ENCODE measurements at places on chromosomes 5 and 9. TPM values are rescaled to one million over a fixed set of nuclear protein-coding genes. Genes with fewer than 3 reads are reported as not detected.

Gene TAF11L7
- not detected for polyA plus RNA-seq

DNA sequence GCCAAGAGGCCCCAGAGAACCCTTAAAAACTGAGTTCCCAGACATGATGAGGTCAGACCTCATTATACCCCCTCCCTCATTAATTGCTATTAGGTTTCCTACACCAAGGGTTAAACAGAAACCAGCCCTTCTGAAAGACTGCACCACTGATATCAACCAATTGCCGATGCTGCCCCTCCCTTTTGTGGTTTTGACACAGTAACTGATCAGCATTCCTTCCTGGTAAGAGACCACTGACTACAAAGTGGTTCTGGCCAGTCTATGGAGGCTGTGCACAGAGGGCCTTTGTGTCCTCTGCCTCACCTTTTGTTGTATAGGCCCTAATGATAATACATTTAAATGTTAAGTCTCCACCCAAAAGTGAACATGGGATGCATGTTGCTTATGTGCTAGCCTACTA lies 201.5 kb downstream of the FRMD3 start:
- no peak for DNase-seq

DNA sequence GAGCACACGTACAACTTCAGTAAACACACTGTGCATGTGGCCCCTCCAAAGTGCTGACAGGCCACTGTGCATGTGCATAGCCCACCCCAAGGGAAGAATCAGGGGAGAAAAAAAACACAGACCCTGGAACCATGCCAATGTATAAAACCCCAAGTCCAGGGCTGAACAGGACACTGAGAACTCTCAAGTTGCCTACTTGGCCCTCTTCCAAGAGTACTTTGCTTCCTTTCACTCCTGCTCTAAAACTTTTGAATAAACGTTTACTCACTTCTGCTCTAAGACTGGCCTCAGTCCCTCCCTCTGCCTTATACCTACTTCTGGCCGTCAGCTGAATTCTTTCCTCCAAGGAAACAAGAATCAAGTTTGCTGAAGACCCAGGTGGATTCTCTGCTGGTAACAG lies 77.7 kb upstream of the NFIB start:
- DNase-seq: no peak

DNA sequence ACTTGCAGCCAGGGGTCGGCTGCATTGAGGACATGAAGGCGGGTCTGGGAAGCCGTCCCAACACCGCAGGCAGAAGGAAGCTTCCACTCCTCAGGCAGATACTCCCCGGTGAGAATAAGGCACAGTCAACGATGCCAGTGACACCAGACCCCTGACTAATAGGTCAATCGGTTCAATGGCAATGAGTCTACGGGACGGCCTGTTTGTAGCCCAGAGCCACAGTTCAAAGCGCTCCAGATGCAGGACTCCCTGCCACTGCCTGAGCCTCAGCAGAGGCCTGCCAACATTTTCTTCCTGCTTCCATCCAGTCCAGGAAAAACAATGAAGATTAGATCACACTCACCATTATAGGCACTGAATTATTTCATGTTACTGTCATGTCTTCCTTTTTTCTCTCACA lies 84.5 kb upstream of the SIMC1 start:
- DNase-seq: no peak

Gene SOHLH1
- not detected for polyA plus RNA-seq

GRCh38 chr9:32942755-32943460 lies 58.5 kb downstream of the APTX start:
- DNase-seq: no peak

Gene TMEFF1
- polyA plus RNA-seq: 3.7 TPM

DNA sequence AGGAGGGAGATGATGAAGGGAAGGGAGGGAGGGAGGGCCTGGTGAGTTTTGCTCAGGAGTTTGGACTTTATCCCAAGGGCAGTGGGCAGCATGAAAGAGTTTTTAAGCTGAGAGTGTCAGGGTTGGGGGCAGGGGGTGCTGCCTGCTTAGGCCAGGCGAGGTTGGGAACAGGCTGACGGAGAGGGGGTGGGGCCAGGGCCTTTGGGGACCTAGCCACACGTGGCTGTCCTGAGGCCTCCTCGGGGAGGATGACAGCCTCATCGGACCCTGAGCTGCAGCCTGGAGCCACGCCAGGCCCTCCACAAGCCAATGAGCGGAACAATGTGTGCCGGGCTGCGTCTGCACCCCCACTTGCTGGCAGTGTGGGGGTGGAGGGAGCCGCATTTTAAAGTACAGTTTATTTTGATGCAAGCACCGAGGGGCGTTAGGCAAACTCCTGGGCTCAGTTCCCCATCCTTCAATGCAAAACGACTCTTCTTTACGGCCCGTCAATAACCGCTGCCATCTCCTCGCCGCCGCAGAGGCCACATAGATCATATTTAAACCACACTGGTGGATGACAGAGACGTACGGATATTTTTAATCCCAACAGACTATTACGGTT lies 5.3 kb upstream of the RXRA start:
- no peak for DNase-seq

- DNase-seq: no peak
These were observed 6.1 kb downstream of the VAV2 start for GRCh38 chr9:133986061-133986460.

DNA sequence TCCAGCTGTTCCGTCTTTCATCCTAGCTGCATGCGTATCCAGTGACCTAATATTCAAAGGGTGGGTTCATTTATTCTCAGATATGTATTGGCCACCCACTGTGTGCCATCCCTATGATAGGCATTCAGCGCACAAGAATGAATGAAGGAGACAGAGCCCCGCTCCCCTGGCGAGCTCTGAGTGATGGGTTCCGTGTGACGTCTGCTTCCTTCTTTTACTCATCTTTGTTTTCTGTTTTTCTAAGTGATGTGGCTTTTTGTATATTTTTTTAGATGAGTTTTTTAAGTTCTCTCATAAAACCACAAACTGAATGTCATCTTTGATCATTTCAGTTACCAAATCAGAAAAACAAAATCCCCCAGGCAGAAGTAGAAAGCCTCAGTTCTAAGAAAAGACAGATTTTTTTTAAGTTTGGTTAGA lies 168.3 kb upstream of the OTULINL start:
- no peak for DNase-seq

Gene CYLC2
- not detected for polyA plus RNA-seq

Gene FBP2
- not detected for polyA plus RNA-seq

Gene CDKN2B
- 0.31 TPM for polyA plus RNA-seq

DNA sequence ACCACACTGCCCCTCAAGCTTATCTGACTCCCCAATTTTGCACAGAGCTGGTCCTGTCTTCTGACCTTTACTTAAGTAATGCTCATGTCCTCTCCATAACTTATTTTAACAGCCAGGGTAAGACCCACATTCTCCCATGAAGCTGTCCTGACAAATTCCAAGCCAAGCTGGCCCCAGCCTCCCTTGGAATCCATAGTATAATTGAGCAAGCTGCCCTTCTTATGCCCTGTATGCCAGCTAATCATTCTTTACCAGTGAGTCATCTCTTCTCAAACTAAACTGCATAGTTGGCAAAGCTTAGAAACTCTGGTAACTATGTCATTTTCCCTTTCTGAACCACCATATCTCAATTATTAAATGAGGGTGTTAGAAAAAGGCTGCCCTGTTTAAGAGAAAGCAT lies 92.4 kb downstream of the NFIB start:
- DNase-seq: no peak

Gene LHX2
- polyA plus RNA-seq: 0.26 TPM

GRCh38 chr9:92760070-92760469 lies 4.6 kb downstream of the BICD2 start:
- DNase-seq: no peak

DNA sequence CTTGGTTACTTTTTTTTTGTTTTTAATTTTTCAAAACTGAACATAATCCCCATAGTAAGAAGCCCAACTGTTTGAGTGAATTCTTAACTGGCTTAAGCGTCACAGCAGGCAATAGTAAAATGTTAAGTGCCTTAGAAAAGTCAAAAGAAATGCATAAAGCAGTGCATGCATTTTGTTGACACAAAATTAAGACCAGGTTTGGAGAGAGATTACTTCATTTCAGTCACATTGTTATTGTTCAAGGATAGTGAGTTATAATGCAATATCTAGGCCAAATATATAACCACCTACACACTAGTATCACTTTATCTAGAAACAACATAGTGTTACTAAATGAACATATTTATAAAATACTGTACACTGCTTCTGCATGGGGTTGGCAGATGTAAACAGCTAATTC lies 116.9 kb upstream of the KLF9 start:
- DNase-seq: no peak

DNA sequence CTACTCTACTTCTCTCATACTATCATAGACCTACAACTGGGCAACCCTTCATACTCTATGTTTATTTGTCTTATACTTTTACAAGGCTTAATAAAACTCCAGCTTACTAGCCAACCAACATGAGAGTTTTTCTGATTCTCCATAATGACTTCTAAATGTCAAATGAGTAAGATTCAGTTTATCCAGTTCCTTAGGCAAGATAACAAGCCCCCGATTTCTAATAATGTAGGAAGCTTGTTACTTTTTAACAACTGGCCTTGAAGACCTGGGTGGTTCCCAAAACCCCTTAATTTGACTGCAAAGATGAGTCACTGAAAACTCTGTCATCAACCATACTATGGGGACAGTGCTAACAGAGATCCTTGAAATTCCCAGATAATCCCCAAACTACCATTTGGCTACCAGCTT lies 294.6 kb upstream of the ACTBL2 start:
- no peak for DNase-seq

DNA sequence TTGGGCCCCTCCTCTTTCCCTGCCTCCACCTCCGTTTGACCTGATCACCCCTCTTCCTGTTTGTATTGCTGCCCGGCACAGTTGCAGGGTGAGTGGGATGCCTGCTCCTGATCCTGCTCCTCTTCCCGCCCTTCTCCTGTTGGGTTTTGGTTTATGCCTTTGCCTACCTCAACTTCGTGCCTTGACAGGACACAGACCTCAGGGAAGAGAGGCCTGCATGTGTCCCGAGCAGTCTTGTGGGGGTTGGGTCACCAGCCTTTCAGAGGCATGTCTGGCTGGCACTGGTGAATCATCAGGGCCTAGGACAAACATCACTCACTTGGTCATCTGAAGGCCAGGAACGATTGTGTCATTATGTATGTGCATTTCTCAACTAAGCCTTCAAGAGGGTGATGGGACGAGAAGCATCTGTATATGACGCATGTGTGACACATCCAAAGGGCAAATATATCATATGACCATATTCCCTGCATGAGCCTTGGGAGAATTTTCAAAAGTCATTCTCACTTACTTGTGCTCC lies 56.9 kb downstream of the NPR3 start:
- no peak for DNase-seq

DNA sequence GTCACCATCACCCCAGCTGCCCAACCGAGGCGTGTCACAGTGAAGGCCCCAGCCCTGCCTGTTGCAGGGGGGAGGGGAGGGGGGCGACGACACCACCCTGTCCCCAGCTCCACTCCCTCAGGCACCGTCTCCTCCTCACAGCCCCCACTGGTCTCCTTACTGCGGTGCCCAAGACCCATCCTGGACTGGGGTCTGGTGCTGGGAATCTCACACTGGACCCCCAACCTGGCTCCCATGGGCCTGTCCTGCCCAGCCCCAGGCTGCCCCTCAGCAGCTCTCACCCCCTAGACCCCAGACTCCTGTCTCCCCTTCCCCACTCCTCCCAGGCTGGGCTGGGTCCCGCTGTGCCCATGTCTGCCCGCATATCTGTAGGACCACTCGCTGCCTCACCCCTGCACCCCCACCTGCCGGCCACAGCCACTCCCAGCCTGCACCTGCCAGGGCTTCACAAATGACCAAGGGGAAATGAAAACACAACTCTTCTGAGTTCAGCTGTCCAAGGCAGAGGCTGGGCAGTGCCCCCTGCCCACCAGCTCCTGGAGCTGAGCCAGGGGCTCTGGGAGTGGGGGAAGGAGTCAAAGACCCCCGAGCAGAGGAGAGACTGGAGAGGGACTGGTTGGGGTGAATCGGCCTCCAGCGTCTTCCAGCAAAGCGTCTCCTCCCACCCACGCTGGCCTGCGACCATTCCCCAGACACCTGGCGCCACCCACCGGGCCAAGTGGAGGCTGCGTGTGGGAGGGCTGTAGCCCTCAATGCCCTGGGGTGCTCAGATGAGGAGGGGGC lies 32.6 kb upstream of the EGFL7 start:
- no peak for DNase-seq

DNA sequence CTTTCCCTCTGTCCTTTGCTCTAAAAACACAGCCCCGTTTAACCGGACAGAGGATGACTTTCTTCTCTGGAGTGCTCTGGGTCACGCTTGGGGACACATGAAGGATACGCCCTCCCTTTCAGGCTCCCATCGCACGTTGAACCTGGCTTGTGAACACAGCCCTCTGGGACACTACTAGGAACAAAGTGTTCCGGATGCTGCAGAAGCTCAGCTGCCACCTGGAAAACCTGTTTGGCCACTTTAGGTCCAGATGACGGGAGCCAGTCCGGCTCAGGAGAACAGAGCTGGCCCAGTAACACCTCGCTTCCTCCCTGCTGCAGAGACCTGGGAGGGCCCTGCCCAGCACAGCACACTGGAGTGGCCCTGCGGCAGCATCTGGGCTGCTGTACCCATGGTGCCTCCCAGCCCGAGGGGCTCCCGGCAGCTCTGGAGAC lies 60.1 kb downstream of the GADD45G start:
- no peak for DNase-seq

DNA sequence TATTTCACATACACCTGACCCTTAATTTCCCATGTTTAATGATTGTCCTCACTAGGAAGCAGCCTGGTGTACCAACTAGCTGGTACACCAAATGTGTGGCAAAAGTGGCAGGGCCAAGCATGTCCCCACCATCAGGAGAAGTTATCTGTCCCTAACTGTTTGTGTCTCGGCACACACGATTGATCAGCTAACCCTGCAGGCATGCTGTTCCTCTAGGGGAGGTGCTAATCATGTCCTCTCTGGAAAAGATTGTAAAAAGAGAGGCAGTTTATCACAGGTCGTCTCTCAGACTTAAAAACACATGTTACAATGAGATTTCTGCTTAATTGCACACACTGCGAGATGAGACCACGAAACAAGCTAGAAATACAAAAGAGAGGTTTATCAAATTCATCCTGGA lies 342.7 kb downstream of the DIRAS2 start:
- no peak for DNase-seq

Gene SLC45A2
- 0.14 TPM for polyA plus RNA-seq

Gene BTNL3
- polyA plus RNA-seq: 0.05 TPM

Gene TRIM7
- 0.43 TPM for polyA plus RNA-seq

Gene DRD1
- 0.06 TPM for polyA plus RNA-seq

DNA sequence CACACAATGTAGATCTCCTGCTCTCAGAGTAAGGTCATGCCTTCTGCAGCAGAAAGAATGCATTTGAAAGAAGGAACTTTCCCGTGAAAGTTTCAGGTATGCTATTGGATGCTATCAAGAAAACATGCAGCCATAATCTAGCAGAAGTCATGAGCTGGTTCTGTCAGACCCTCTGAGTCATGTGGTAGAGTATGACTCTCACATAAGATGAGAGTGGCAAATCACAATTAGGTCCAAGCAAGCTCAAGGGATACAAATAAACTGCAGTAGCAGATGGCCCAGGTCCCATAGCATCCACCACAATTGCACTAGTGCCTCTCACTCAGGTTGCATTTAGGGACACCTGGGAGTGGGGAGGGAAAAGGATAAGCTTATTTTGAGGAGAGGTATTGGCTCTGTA lies 292.8 kb downstream of the ASTN2 start:
- no peak for DNase-seq

GRCh38 chr5:119896826-119897536 lies 267.6 kb downstream of the FAM170A start:
- DNase-seq: no peak

Gene SLC6A3
- polyA plus RNA-seq: 0.72 TPM
